NCI-H187 (cell line): ENCODE measurements at places on chromosomes 16 and 17.

DNA sequence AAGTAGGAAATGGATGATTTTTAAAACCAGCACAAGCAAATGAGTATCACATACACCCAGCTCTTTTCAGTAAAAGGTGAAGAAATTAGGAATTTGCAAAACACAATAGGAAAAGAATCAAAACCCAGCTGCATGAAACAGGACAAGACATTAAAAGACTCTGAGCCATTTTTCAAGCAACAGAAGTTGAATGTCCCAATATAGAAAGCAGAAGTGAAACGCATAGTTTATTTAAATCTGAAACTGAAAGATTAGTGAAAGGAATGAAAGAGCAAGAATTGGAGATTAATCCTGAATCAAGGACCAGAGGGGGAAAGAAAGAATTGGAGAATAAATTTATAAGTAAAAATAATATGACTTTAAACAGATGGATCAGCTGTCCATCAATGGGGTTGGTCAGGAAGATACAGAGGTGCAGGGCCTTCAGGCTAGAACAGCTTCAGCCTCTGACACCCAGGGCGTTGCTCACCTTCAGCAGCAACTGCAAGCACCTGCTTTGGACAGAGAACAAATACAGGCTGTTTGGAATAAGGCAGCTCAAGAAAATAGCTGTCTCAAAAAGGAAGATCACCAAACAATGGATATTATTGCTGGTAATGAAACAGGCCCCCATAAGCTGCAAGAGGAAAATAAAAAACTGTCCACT, 3.9 kb upstream of the ARHGAP17 start:
- no peak for DNase-seq

- no peak for DNase-seq
Observed at GRCh38 chr17:61616783-61617182, 25.8 kb upstream of the NACA2 start.

DNA sequence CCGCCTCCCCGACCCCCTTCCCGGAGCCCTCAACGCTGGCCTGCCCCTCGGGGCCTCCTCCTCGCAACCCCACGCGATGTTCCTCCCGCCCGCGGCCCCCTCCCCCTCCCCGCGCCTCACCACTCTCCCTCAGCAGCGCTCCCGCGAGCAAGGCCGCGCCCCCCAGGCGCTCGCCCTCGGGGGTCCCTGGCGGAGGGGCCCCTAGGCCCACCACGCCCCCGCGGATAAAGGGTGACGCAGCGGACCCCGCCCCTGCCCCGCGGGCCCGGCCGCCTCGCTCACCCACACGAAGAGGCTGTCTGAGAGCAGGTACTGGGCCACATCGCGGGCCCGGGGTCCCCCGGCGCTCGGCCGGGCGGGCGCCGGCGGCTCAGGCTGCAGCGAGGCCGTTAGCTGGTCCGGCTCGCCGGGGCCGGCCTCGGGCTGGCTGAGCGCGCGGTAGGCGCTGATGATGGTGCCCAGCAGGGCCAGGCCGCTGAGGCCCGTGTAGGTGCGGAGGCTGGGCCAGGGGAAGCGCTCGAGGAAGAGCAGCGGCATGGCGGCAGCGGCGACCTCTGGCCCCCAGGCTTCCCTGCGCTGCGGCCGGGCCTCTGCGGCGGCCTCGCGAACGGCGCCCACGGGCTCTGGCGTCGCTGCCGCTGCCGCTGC, 430 bp downstream of the AMFR start:
- no peak for DNase-seq

GRCh38 chr17:514584-514983, 162.0 kb upstream of the RPH3AL start:
- DNase-seq = no peak

- DNase-seq = no peak
Observed at GRCh38 chr17:17346428-17347233, 43.5 kb downstream of the NT5M start.

DNA sequence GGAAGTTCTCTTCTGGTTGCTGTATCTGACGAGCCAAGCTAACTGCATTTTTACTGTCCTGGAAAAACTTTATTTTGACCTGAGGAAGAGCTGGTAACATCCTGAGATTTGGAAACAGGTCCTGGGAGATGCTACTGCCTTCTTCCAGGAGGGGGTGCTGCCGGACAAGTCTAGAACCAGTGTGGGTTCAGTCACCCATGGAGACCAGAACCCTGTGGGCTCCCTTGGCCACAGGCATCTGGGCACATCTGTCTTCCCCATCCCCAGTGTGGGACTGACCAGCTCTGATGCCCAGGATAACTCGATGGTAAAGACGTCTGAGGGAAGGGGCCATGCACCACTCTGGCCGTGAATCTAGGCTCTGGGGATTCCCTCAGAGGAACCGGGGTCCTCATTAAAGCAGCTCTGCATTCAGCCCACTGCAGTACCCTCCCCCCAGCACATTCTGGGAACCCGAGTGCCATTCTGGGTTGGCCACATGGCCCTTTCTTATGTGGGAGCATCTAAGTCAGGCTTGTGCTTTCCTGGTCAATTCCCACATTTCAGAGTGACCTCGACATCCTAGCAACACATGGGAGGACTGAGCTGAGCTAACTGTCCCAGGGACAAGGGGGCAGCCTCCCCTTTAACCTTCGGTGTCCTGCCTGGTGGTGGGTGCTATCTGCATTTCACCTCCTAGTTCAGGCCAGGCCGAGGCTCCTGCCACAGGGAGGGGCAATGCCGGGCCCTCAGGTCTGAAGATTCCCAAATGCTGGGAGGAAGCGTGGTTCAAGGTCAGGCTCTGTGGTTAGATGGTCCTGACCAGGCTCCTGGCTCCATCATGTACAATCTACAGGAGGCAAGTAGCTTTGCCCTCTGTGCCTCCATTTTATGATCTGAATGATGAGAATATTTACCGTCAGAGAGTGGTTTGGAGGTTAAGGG, 6.4 kb downstream of the C16orf86 start:
- DNase-seq = peak; percentile 0

DNA sequence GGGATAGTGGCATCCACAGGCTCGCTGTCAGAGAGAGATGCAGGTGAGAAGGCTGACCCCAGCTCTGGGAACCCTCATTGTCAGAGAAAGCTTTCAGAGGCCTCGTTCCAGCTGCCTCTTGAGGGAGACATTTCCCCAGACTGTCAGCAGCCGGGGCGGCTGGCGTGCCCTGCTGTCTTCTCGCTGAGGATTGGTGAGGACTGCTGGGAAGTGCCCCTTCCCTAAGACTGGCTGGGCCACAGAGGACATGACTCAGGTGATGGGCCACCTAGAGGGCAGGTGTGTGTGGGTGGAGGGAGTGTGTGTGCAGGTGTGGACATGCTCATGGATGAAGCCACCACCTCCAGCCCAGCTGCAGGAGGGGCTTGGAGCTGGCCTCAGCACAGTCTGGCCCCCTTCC, 25.3 kb downstream of the SPACA3 start:
- no peak for DNase-seq

GRCh38 chr17:38978180-38978579, 11.0 kb upstream of the FBXO47 start:
- no peak for DNase-seq

DNA sequence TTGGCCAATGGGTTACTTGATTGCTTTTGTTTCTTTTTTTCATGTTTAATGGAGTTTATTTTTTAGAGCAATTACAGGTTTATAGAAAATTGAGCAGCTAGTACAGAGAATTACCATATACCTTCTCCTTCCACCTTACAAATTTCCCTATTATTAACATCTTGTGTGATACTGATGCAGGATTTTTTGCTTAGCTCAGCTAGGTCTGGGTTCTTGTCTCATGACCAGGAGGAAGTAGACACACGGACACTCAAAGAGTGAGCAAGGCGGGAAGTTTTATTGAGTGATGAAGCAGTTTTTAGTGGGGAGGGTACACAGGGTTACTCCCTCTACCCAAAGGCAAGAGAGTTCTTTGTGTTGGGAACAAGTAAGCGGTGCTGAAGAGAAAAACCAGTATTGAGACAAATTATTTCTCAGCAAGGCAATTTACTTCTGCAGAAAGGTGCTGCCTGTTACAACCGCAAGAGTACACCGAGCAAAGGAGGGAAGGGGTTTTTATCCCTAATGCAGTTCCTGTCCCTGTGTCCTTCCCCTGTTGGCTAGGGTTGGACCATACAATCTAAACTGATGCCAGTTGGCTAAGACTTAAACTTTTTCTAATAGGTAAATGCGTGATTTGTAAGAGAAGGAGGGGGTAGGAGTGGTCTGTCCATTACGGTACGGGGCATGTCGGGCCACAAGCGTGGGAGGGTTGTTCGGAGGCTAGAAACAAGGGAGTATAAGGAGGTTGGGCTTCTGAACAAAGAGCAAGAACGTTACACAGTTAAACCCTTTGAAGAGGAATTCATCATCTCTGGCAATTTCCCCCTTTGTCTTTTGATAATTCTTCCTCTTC, 26.9 kb downstream of the SEC14L1 start:
- DNase-seq = no peak

DNA sequence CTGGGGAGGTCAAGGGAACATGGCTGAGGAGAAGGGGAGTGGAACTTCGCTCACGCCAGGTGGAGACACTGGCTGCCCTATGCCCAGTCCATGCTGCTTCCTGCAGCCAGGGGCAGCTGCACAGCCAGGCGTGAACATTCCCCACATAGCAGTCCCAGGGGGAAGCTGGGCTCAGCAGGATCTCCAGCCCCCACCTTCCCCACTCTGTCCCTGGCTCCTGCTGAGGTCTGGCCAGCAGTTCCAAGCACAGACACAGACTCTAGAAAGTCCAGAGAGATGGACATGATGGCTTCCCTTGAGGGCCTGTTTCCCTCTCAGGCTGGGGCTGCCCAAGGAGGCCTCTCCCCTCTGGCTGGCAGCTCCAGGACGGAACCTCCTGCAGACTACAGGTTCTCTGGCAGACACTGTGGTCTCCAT, 9.3 kb downstream of the JUP start:
- DNase-seq = no peak

- DNase-seq = no peak
Observed at GRCh38 chr17:28774206-28774605, 30.4 kb downstream of the TRAF4 start.

GRCh38 chr16:87740441-87740840, 25.3 kb downstream of the KLHDC4 start:
- DNase-seq = no peak

- DNase-seq = no peak
Observed at GRCh38 chr16:65917466-65917865, 449.0 kb upstream of the CDH5 start.

- DNase-seq = no peak
Observed at GRCh38 chr17:7707858-7708750, 3.1 kb downstream of the EFNB3 start.

DNA sequence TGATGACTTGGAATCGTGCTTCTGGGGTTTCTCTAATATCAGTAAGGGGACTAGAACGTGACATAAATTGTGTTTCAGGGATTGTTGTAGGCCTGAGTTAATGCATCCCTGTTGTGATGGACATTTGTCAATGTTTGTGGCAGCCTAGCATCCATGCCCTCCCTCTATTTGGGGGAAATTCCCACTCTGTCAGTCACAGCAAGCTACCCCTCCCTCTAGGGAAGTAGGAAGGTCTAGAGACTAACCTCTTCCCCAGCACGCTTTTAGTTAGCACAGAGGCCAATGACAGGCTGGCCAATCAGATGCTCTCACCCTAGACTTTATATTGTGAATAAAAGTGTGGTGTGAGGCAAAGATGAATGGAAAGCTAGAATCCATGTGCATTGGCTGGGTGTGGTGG, 32.4 kb upstream of the NF1 start:
- no peak for DNase-seq

- DNase-seq = no peak
Observed at GRCh38 chr16:4693956-4694641, 737 bp downstream of the NUDT16L1 start.

DNA sequence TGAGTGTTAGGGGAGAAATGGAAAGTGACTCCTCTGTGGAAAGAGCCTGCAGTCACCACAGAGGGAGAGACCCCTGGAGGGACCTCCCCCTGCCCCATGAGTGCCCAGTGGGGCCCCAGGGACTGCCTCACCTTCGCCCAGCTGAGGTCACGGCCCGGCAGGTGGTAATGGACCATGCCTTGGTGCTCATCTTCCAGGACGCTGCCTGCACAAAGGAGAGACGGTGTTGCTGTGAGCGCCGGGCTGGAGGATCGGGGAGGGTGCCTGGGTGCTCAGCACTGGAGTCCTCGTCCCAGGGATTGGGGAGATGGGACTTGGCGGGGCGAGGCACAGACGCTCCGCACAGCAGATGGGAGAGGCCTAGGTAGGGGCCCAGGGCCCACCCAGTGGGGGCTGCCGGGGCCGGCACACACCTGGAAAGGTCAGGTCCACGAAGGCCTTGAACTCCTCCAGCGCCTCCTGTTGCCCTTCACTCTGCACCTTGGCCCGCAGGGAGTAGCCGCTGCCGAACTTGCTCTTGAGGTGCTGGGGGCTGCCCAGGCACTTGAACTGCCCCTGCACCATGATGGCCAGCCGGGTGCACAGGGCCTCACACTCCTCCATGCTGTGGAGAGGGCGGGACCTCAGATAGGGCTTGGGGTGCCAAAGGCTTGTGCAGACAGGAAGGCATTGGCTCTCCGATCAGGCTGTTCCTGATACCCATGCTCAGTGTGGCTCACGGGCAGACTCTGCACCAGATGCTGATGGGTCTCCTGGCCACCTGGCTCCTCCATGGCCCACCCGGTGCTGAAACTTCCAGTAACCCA, 9.7 kb upstream of the RNPS1 start:
- DNase-seq = no peak

- no peak for DNase-seq
Observed at GRCh38 chr16:82991966-82992675, 365.4 kb downstream of the CDH13 start.

DNA sequence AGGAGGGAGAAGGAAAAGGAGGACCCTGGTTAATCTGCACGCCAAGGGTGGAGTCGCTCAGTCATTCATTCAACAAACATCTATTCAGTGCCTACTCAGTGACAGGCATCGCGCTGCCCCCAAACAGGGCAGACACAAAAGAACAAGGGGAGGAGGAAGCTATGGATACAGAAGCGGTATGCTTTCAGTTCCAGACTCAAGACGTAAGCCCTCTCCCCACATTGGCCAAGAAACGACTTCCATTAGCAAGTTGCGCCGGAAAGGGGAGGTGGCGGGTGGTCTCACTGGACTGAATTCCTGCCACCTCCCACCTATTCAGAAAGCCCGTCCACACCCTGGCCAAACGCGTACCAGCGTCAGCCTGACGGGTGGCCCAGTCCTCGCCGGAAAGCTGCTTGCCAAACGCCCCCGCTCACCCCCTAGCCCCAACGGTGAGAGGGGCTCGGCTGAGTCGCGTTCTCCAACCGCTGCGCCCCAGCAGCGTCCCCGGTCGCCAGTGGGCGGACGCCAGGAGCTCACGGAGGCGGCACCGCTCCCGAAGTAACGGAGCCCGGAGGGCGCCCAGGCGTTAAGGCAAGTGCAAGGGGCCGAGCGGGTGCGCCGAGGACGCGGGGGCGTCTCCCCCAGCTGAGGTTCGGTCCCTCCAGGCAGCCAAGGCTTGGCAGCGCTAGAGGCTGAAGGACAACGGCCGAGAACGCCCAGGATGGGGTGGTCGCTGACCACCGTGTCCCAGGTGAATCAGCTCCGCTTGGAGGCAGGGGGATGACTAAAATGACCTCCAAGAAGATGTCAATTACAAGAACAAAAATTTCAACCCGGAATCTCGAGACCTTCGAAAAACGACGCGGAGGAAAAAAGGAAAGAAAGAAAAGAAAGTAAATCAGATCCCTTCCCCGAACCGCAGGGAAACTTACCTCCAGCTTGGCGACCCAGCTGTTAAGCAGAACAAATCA, 470.7 kb downstream of the SOX9 start:
- DNase-seq = no peak

- DNase-seq = no peak
Observed at GRCh38 chr16:30621765-30622164, 11.6 kb upstream of the ZNF689 start.
